ENCODE measurements at places on chromosomes 11 and 22.

GRCh38 chr11:41836431-41836830, 377.0 kb upstream of the LRRC4C start:
- DNase-seq, result no peak

DNA sequence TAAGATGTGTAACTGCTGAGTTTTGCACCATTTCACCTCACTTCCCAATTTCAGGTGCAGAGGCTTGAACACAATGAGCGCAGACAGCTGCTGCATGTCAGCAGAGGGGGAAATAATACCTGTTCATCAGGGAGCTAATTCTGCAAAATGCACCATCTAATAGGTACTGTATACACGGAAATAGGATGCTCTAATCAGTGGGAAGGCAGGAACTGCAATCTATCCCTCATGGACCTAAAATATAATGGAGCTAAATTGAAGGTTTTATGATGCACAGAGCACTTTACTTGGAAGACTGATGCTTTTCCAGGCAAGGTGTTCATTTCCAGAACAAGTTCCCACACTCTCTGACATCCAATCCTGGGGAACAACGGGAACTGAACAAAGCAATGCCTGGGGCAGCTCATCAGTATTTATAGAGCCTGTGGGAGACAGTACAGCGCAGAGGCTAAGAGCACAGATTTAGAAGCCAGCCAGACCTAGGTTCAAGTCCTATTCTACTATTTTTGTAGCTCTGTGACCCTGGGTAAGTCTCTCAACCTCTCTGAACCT, 78.5 kb downstream of the TENM4 start:
- no peak for DNase-seq

DNA sequence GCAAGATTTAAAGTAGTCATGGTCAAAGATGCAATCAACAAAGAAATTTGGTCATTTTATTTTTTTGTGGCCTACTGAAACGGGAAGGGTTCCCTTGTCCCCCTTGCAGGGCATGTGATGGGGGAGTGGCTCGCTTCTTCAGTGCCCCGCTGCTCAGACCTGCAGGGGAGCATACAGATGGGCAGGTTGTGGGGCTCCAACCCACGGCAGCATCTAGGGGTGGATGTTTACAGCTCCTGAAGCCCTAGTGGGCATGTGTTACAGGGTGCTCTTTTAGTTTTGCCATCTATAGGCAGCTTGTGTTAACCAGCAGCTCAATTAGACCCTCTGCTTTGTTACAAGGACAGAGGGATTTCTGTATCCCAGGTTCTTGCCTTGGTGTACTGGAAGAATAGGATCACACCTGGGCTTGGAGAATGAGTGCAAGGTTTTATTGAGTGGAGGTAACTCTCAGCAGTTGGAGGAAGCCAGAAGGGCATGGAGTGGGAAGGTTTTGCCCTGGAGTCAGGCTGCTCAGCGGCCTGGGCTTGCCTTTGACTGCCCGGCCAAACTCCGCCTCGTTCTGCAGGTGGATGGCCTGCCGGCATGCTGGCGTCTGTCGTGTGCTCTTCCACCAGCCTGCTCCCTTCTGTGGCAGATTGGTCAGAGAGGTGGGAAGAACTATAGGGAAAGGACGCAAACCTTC, 9.4 kb downstream of the GSTP1 start:
- no peak for DNase-seq

- DNase-seq, result no peak
Measured at GRCh38 chr22:39897841-39898240, 3.0 kb upstream of the GRAP2 start.

GRCh38 chr11:130523609-130524008, 75.2 kb downstream of the ADAMTS15 start:
- DNase-seq, result no peak

- DNase-seq, result peak; percentile 56
Measured at GRCh38 chr11:102476812-102477211, 24.2 kb upstream of the TMEM123 start.

- DNase-seq, result no peak
Measured at GRCh38 chr11:77669848-77670511, 32.4 kb upstream of the CLNS1A start.

GRCh38 chr11:119666061-119666460, 62.9 kb downstream of the NECTIN1 start:
- DNase-seq, result no peak

GRCh38 chr11:117424781-117425180, 97.1 kb downstream of the CEP164 start:
- no peak for DNase-seq

- DNase-seq, result no peak
Measured at GRCh38 chr11:1447845-1448825, 38.4 kb downstream of the MOB2 start.

- no peak for DNase-seq
Measured at GRCh38 chr11:69333879-69334278, 39.9 kb downstream of the MYEOV start.

DNA sequence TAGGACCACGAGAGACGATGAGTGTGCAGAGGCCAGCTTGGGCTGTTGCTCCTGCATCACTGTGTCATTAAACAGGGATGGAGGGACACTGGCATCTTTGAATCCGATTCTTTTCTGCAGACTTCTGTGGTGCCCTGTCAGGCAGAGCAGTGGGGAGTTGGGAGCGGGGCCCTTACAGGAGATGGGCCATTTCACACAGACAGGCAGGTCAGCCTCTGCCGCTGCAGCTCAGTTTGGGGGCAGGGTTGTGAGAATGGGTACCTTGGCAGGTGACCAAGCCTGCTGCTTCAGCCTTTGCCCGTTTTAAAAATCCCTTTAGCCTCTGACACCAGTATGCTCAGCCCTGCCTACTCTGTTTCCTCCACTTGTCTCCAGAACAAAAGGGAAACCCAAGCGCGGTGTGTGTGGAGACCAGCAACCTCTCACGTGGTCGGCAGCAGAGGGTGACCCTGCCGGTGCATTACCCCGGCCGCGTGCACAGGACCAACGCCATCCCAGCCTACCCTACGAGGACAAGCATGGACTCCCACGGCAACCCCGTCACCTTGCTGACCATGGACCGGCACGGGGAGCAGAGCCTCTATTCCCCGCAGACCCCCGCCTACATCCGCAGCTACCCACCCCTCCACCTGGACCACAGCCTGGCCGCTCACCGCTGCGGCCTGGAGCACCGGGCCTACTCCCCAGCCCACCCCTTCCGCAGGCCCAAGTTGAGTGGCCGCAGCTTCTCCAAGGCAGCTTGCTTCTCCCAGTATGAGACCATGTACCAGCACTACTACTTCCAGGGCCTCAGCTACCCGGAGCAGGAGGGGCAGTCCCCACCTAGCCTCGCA, 12.6 kb downstream of the C22orf31 start:
- no peak for DNase-seq

All from activated CD4-positive, alpha-beta T cell treated with anti-CD3 and anti-CD28 coated beads, Interleukin-2, Interleukin-6, amounts not matched to agents 100 ng/mL and 50 ng/mL, durations not matched to agents 16 hours and 8 hours (primary cell).